ENCODE measurements at places on chromosomes 4 and X.

DNA sequence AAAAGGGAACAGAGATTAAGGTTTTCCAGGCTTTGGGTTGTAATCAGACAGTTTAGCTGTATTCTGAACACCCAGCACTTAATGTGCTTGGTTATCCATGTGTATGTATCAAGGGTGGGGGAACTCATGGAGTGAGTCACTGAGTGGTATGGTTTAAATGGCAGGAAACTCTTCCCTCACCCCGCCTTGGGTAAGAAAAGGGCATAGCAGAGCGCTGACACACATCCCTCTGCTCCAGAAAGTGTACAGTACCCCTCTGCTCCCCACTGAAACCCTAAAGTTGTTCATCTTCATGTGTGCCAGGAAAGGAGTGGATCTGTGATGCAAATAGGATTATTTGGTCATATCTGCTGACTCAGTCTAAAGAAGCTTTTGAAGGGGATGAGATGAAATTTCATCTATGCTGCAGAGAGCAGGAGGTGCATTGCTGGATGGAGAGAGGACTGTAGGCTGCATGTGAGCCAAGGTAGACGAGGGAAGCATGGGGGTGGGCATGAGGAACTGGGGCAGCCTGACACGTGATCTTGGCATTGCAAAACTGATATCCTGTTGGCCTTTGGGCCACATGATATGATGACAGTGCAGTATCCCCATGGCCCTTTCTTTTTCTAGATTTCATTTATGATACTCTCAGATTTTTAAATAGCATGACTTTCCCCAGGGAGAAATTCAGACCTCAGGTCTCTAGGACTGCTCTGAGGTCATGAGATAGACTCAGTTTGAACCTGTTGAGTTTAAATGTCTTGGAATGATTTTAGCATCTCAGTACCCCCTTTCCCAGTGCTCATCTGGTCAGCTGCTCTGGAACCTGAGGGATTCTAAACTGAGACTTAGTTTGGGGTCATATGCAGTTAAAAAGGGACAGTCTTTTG, 84.8 kb downstream of the TMEM164 start:
- no peak for DNase-seq

GRCh38 chr4:97747945-97748344, 395.3 kb downstream of the STPG2 start:
- DNase-seq: no peak

DNA sequence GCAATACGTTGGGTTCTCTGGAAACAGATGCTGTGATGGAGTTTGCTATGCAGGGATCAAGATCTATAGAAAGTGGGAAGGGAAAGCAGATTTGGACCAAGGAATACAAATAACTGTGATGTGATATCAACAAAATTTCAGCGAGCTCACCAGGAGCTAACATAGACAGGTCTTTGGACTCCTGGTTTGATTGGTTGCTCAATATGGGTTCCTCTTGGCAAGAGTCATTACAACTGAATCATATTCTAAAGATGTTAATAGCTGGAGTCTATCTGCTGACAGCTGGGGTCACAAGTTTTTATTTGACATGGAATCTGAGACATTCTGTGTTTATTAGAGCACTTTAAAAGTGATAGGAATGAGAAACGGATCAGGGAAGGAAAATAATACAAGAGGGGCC, 637.6 kb upstream of the GNPDA2 start:
- DNase-seq: no peak

DNA sequence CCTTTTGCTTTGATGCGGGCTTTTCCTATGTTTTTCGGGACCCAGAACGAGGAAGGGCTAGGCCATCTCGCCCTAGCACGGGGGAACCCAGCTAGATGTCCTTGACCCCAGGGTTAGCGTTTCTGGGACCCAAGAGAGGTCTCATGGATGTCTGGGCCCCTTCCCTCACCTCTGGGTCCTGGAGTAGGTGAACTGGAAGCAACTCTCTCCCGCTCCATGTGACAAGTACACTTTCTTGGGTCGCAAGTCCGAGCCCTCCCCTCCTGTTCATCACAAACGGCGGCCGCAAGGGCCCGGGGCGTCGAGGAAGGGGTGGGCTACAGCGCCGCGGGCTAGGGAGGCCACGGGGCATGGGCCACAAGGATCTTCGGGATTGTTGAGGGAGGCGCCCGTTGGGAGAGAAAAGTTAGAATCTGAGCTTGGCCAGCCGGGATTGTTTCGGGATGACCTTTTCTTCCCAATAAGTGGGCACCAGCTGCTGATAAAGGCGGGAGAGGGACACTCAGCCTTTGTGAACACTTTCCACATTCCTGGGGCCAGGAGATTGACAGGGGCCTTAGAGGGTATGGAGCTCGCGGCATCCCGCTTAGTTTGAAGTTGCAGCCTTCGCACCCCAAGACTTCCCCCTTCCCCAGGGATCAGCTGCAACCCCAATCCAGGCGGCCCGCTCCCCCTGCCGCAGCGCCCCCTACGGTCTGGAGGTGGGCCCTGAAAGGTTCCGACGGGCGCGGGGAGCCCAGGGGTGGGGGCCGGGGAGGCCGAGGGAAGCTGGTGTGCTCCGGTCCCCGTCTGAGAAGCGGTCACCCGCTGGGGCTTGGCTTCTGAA, 136.9 kb upstream of the ZIC3 start:
- no peak for DNase-seq

DNA sequence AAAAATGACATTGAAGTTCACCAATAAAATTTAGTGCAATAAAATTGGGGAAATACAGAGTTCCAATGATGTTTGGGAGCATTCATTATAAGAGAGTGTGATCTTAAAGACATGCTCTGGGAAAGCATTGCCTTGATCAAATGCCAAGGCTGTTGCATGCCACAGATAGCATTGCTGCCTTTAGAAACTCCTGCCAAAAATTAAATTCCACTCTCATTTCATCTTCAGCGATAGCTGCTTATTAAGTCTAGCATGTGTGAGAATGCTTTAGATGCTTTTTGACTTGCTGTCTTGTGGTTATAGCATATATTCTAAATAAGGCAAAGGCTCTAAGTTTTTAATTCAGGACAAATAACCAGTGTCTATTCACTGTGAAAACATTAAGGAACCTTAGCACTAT, 49.3 kb downstream of the NPNT start:
- DNase-seq: no peak

DNA sequence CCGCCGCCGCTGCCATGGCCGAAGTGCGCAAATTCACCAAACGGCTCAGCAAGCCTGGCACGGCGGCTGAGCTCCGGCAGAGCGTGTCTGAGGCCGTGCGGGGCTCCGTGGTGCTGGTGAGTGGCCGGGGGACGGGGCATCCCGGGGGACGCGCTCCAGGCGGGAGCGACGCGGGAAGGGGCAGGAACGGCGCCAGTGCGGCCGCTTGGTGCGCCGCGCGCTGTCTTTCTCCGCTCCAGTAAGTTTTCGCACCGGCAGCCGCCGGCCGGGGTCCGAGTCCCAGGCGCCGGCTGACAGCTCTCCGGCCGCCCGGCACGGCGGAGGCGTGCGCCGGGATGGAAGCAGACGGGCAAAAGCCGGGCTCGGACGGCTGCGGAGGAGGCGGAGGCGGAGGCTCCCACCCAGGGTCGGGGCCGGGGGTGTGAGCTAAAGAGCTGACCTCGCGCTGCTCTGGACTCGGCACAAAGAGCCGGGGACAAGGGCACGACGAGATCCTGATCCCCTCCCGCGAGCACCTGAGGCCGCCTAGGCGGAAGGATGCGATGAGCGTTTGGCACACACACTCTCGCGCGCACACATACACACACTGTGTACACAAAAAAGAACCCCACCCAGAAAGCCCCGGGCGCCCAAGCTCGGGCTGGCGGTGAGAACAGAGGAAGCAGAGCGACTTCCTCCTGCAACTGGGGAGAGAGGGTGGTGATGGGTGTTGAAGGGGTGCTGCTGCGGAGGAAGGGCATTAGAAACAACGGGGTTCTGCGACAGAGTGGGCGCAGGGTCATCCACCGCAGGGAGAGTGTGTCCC, 545 bp downstream of the DOCK11 start:
- DNase-seq: peak; percentile 55

- DNase-seq: no peak
Observed at GRCh38 chr4:138162259-138162658, 79.9 kb downstream of the SLC7A11 start.

DNA sequence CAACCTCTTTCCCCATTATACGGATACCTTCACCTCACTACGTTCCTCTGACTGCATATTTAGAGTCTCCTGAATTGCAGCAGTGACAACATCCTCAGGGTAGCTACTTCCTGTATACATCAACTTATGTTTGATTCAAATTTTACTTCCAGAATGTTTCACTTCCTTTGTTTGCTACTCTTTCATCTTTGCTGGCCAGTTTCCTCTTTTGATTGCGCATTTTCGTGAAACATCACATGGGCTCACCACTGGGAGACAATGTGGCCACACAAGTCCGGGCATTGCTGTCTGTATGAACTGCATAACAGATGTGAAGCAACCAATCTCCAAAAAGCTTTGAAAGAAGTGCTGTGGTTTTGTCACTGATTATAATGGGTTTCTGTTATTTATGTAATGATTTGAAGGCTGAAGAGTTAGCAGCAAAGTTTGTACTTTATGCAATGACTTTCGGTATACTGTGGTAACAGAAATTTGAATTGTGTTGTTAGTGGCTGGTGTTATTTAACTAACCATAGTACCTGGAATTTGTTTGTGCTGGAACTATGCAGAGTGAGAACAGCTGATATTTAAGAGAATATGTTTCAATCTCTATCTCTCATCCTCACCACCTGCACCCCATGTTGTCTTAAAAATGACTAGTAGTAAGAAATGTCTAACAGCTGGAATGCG, 7.4 kb downstream of the SNCA start:
- no peak for DNase-seq

- no peak for DNase-seq
Observed at GRCh38 chr4:93147524-93148212, 680.9 kb upstream of the ATOH1 start.

GRCh38 chr4:152065545-152065944, 304.7 kb upstream of the GATB start:
- no peak for DNase-seq

DNA sequence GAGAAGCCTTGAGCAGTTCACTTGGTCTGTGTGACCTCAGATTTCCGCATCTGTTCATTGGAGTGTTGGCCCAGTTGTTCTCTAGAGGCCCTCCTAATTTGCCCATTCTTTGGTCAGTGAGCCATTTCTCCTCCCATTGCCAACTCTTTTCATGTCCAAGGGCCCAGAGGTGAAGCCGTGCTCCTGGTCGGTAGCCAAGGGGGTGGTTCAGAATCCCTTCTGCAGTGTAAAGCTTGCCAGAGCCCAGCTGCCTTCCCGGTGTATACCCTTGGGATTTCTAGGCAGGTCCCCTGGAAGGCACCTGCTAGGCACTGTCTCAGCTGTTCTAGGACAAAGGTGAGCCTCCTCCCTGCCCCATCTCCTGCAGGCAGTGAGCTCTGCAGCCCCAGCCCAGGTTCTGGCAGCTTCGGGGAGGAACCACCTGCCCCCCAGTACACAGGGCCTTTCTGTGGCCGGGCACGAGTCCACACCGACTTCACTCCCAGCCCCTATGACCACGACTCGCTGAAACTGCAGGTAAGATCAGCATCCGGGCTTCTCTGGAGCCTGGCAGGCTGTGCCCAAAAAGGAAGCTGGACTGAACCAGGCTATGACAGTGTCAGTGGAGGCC, 12.3 kb downstream of the SASH3 start:
- DNase-seq: no peak

DNA sequence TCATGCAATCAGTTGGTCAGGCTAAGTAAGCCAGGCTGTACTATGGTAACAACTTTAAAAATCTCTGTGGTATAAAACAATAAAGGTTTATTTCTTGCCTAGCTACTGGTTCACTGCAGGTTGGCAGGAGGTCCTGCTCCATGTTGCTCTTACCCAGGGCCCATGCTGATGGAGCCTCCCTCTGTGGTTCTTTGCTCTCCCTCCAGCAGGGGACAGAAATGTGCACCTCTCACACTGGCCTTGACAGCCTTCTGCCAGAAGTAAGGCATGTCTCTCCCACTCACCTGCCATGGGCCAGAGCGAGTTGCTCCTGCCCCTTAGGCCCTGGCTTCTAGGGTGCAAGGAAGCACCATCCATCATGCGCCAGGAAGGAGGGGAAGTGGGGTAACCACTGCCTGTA, 31.1 kb downstream of the CLDN22 start:
- no peak for DNase-seq

DNA sequence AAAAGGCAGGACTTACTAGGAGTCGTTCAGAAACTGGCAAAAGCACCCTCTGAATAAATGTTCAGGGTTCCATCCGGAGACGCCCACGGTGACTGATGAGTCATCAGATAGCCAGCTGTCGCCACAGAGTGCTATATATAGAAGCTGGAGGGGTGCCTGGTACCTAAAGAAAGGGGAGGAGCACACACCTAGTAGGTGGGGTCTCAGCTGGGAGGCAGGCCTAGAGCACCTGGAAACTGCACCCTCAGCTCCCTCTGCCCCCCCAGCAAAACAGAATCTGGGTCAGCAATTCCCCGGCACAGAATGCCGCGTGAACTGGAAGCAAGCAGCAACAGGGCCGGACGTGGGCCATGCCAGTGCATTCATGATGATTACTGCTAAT, 242.0 kb downstream of the BCOR start:
- DNase-seq: no peak

DNA sequence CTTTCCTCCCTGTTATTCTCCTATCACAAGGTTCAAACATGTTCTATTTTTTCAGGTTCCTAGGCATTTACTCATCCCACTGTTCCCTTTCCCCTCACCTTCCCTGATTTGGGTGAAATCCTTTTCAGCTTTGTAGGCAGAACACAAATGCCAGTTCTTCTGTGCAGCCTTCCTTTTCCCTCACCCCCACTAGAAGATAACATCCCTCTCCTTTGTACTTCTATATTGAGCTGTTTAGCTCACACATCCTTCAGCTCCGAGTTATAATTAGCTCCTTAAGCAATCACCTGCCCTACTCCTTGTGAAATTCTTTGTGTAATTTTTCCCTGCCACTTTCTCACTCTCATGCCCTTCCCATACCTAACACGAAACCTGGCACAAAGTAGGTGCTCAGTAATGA, 240.9 kb downstream of the AR start:
- no peak for DNase-seq

DNA sequence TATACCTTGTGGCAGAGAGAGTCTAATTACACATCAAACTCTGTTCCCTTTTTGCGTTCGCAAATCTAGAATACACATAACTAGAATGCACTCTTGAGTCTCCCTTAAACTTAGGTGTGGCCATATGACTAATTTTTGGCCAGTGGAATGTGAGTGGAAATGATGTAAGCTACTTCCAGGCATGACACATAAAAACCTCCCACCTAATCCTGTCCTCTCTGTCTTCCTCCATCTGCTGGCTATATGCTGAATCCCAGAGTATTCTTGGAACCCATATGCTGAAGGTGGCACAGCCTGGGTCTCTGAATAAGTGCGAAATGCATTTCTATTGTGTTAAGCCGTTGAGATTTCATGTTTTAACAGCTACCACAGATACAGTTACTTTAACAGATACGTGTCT, 269.9 kb upstream of the NRK start:
- no peak for DNase-seq

DNA sequence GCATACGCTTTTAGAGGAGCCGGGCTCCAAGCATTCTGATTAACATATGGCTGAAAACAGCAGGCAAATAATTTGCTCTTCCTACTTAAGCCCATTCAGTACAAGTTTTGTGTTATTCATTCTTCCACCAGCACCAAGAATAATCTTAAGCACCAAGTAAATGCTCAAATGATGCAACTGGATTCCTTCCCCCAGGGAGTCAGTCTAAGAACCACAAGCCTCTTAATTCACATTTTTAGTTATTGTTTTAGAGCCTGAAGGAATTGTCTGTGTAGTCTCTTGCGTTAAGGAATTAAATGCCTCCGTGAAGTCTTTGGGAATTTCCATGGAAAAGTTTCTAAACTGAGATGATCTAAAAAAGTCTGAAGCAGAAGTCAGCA, 61.5 kb upstream of the MAGEB2 start:
- DNase-seq: no peak
